ENCODE measurements at places on chromosomes 2 and 18.

DNA sequence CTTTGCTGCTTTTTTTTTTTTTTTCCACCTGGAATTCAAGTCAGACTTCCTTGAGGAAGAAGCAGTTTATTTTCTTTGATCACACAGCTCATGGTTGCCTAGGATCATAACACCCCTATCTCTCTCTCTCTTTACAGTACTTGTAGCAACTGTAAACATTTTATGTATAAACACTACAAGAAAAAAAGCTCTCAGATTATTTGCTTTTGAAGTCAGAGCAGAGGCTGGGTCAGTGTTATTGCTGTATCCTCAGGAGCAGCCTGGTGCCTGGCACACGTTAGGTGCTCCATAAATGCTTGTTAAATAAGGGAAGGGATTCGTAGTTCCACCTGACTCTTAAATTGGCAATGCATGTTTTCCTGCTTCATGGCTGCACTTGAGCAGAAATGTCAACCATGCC lies 221.2 kb downstream of the TGIF1 start:
- no peak for DNase-seq

DNA sequence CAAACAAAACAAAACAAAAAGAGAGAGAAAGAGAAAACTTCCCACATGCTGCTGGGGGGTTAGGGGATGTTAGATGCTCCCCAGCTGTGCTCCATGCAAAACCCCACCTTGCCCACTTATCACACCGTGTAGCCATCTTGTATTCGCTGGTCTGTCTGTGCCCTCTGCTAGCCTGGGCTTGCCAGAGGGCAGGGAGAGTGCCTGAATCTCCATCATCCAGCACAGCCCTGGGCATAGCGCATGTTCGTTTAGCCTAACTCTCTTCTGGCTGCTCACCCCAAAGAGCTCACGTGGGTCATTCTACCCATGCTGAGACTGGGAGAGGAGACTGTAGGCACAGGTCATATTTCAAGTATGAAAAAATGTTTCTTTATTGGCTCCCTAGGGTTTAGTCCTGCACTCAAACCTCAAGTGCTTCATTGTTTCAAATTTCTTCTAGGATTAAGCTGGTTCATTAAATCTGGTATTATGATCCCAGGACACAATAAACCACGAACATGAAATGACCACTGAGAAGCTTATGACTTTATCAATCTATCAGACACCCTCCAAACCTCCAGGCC lies 100.5 kb downstream of the KCNF1 start:
- no peak for DNase-seq

DNA sequence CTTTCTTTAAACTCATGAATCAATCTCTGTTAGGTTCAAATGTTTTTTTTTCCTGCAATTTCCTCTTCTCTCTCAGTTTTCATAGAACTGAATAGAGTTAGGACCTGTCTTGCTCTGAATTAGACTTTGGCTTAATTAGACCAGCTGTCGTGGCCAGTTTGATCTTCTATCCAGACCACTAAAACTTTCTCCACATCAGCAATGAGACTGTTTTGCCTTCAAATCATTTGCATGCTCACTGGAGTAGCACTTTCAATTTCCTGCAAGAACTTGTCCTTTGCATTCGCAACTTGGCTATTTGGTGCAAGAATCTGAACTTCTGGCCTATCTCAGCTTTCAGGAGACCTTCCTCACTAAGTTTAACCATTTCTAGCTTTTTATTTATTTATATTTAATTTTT lies 2002.2 kb upstream of the PIK3C3 start:
- no peak for DNase-seq

DNA sequence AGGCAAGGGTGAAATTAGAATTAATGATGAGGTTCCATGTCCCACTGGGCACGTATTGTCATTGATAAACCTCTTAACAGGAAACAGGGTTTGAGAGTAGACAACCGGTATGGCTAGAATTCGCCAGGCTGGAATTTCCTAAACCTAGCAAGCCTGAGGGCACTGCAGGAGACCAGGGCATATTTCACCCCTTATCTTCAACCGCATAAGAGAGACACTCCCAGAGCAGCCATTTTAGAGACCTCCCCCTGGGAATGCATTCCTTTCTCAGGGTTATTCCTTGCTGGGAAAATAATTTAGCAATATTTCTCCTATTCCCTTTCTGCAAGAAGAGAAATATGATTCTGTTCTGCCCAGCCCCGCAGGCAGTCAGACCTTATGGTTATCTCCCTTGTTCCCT lies 334.6 kb upstream of the LYPD1 start:
- DNase-seq, result no peak

DNA sequence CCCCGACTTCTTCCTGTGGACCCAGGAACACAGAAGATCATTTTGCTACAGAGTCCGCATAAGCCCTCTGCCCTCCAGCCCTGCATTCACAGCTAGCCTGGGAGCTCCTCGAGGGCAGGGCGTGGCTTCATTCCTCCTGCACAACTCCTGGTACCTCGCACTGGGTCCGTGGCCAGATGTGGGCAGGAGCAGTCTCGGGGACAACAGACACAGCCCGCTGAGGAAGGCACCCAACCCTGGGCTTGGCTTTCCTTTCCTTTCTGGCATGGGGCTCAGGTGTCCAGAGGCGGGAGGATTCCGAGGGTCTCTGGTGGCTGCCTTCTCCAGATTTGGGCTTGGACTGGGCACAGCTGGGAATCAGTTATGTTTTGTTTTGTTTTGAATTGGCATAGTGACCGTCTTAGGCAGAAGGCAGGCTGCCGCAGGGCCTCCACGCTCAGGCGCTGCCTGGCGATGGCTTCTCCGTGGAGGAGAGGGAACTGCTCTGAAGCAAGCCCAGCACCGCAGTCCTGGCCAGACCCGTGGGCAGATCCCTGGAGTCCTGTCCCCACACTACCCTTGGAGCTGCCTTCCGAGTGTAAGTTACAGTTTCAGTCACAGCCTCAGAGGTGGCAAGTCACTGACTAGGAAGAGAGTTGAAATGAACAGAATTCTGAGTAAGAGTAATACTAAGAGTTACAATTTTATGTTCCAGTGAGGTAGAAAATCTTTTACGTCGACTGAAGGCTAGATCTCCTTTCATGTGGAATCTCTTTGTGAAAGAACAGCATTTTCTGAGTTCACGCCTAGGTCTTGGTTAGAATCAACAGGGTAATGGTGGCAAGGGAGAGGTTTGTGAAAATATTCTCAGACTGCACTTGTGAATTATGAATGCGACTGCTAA lies 47.9 kb downstream of the LDLRAD4 start:
- no peak for DNase-seq

GRCh38 chr2:19120181-19120580 lies 238.2 kb downstream of the OSR1 start:
- DNase-seq, result no peak

DNA sequence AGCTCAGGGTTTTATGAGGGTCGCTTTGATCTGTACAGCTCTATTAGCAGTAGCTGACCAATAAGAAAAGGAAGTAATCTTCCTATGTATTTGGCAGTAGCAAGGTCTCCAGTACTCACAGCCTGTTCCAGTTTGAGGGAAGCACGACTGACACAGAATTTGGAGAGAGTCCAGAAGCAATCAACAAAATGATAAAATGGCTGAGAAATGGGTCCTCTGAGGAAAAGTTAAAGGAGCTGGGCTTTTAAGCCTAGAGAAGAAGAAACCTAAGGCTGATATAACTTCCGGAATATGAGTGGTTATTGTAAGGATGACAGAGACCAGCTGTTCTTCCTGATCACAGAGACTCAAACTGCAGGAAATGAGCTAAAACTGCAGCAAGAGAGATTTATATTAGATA lies 382.8 kb downstream of the GPD2 start:
- DNase-seq, result no peak

GRCh38 chr2:127642706-127643438 lies 3.1 kb upstream of the GPR17 start:
- no peak for DNase-seq

DNA sequence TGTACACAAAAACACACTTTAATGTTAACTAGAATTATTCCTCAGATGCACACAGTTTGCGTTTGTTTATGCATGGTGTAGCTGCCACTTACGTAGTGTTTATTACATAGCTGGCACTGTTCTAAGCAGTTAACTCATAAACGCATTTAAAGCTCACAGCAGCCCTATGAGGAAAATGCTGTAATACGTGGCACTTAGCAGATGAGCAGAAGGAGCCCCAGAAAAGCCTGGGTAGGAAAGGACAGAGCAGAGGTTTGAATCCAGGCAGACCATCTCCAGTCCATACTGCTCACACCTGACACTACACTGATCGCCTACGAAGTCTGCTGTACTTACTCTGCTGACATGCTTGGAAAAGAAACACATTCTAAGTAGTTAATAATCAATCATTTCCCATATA lies 66.6 kb downstream of the BCL2 start:
- no peak for DNase-seq

DNA sequence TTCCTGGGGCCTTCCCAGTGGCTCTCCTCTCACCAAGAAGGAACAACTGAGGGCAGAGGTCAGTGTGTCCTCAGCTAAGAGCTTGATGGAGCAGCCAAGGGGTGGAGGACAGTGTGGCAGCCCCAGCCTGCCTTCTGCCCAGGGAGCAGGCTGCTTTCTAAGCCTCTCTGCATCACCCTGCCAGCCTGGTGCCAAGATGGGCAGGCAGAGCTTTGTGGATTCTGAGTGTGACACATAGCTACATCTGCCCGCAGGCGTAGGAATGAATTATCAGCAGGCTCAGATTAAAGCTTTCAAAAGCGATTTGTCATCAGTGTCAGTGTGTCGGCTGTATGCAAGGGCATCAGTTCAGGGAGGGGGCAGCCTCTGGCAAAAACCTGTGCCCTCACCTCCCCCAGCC lies 8.7 kb downstream of the MAL start:
- no peak for DNase-seq

- no peak for DNase-seq
These were observed 67.9 kb upstream of the PIK3C3 start for GRCh38 chr18:41887100-41887499.

DNA sequence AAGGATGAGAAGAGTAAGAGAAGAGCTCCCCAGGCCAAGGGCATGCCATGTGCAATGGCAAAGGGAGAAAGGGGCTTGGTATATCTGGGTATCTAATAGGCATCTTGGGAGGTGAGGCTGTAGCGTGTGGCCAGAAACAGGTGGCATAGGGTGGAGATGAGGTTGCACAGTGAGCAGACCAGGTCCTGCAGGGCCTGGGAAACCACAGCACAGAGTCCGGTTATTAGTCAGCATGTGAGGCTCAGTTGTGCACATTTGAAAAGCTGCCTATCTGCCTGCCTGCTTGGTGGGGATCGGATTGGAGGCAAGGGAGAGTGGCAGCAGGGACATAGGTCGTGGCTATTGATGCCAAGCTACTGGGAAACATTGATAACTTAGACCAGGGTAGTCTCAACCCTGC lies 190.6 kb downstream of the TPGS2 start:
- DNase-seq, result no peak

- no peak for DNase-seq
These were observed 30.2 kb downstream of the ITGB1BP1 start for GRCh38 chr2:9392898-9393765.

GRCh38 chr2:225938991-225939390 lies 539.5 kb downstream of the NYAP2 start:
- DNase-seq, result no peak

- no peak for DNase-seq
These were observed 57.0 kb downstream of the MRPL35 start for GRCh38 chr2:86256300-86256699.

- no peak for DNase-seq
These were observed 448.1 kb downstream of the TSN start for GRCh38 chr2:122203523-122203922.

DNA sequence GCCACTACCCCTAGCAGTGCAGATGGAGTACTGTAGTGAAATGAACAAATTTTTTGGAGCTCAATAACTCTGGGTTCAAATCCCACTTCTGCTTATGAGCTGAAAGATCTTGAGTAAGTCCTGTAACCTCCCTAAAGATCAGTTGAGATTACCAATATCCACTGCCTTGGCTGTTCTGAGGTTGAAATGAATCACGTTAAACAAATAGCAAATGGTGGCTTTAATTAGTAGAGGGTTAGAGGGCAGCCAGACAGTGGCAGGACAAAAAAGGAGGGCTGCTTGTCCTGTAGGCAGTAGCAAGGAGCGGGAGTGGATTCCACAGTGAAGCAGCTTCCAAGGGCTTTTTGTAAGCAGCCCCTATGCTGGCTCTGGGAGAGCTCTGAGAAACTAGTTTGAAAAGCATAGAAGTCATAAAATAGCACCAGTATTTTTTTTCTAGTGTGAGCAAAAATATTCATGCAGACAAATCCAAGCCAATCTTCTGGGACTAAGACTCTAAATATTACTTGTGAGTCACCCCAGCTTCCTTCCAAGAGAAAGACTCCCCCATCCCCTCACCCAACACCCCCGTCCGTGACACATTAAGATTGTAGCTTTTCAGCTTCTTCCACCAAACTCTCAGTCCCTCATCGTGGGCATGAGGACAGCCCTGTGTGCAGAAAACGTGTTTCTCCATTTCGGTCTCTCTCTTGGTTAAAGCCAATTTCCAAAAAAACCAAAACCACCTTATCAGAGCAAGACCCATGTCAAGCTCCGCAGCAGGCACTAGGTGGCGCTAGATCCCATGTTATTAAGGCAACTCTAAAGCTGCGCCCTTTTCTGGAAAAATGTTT lies 123.5 kb upstream of the LGALSL start:
- DNase-seq, result peak; percentile 74

- no peak for DNase-seq
These were observed 437.1 kb downstream of the BCL11A start for GRCh38 chr2:60116161-60116875.

GRCh38 chr2:71798266-71799012 lies 345.1 kb downstream of the DYSF start:
- peak; percentile 44 for DNase-seq

DNA sequence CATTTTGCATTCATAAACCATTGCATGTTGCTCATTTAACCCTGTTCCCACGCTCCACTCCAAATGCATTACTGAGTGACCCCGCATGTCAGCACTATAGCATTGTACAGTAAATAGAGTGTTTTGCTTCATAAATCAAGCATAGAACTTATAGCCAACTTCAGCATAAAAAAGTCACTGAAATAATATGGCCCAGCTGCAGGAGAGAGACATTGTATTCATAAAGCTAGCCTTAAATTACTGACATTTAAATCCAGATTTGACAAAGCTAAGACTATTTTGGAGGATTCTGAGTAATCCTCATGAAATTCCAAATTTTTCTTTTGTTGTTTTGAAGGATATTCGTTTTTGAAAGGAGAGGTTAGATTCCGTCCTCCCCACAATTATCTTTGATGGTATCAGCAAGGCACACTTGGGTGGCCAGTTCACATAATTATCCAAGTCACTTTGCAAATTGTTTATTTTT lies 320.9 kb upstream of the TCF4 start:
- DNase-seq, result no peak

DNA sequence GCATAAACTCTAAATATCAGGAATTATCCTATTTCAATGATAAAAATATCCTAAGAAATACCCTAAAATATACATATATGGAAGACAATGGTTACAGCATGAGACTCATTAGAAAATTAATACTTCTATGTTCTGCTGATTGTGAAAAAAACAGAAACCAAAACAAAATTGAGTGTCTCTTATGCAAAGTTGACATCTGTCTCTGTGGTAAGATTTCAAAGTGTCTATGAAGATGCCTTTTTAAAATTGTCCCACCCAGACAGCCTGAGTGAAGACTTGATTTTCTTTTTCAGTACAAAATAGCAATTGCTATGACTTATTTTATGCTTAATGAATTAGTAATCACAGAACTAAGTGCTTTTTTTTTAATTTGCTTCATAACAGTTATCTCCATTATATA lies 1368.4 kb upstream of the LRRTM1 start:
- DNase-seq, result no peak

Data from hematopoietic multipotent progenitor cell treated with erythropoietin and hydrocortisone succinate and interleukin-3 and kit ligand, for 17 days (in vitro differentiated cells).